ENCODE measurements at places on chromosomes 11 and 22.

DNA sequence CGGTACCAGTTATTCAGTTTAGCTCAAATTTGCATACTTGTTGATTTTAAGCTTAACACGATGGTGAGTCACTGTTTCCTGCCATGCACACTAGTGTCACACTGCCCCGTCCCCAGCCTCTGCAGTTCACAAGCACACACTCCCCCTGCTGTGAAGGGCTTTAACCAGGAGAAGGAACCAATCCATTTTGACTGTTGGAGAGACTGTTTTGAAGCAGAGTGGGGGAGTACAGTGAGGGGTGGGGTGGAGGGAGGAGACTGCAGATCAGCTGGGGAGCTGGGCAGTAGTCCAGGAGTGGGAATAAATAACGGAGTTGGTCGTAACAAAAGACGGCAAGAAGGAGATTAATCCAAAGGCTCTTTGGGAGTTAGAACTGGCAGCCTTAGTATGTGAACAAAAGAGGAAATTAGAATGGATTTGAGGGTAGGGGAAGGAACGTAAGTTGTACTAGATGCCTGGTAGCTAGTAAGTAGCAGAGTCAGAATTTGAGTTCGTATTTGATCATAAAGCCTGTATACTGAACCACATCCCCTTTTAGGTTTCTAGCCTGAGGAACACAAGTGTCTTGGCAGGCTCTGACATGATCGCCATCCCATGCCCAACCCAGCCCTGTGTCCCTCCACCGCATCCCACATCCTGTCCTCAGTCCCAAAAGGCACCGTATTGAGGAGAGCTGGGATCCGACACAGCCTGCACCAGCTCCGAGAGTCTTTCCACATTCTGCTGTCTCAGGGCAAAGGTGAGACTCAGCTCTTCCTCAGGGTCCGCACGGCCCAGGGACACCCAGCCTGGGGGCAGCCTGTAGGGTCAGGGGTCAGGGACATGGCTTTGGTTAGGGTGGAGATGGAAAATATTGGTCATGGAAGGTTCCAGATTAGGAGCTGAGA, 862 bp downstream of the TPP1 start:
- peak; percentile 53 for DNase-seq

DNA sequence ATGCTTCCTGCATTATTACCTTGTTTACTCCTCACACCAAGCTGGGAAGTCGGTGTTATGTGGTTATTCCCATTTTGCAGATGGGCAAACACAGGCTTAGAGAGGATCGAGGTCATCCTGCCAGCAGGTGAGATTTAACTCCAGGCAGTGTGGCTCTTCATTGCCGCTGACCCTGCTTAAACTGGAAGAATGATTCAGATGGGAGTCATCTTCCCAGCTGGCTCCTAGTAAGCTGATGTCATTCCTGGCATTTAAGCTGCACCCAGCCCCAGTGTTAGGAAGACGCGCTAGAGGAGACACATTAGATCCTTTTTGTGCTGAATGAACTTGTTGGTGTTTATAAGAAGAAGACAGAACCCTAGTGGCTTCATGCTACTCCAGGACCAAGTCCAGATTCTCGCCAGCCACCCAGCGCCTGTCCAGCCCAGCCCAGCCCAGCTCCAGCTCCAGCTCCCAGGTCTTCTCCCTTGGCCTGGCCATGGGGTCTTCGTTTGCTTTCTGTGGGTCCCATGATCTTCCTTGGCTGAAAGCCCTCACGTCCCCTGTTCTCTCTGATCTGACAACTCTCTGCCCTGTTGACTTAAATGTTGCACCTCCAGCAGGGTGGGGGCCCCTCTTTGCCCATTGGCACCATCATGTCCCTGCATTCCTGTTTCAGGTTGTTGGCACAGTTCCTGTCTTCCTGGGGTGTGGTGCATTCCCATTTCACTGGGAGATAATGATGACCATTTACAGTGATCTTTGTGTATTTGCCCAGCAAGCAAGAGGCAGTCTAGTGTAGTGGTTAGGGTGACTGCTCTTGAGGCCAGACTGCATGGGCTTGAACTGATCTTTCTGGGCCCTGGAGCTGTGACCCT, 13.6 kb downstream of the PARVB start:
- DNase-seq: no peak

- no peak for DNase-seq
Measured at GRCh38 chr22:42000466-42000865, 1.9 kb downstream of the WBP2NL start.

GRCh38 chr11:16217631-16218030, 138.7 kb downstream of the SOX6 start:
- DNase-seq: no peak

DNA sequence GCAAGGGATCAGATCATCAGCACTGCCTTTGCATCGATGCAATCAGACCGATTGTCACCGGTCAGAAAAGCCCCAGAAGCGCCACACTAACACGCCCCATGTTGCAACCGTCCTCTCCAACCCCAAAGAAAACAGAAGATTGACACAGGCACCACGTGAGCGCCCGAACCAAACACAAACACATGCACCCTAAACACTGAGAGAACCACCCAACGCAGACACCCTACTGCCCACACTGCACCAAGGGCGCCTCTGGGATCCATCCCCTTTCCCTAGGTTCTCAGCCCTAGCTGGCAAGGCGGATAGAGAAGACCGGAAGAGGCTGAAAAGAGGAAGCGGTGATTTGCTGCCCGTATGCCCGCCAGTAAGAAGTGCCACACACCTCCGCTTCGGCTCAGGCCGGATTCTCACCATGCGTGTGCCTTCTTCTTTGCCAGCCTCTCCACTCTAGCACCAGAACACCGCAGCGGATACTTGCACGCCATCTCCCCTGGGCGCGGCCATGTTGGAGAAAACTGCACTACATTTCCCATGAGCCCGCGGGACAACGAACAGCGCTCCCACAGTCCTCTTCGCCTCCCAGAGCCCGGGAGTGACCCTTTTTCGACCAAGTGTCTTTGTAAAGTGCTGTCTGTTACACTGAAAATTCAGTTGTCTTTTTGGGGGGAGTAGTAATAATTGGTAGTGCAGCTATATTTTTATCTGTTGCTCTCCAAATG, at the start of gene ALKBH8:
ALKBH8 (minus strand) TSS at position 517 of the 719 bp plus-strand sequence. CDS start 4,842 bp downstream, outside the sequence.
- peak; percentile 54 for DNase-seq

DNA sequence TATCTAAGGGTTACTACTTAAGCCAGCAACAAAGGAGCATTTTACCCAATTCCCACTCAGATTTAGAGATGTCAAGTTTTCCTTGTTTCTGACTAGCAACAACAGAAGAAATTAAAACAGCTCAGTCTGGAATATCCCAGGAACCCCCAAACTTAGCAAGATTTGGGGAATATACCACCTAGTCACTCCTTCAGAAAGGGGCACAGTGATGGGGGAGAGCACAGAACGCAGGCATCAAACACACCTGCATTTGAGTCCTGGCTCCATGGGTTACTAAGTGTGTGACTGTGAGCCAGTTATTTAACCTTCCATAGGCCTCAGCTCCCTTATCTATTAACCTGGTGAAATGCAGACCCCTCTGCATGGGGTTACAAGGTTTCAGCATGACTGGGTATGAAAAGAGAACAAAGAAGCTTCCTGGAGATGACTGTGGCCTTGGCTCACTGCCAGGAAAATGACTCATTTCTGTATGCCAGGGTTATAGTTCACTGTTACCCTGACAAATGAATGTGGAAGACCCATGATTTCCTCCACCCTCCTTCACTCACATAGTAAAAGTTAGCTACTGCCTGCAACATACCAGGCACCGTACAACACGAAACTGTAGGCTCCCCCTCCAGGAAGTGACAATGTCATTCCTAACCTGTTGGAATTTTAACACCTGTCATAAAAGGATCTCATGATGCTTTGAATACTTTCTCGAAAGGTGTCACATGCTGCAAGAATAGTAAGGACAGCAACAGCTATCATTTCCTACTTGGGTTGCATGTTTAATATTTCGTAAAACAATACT, 79.6 kb downstream of the ME3 start:
- peak; percentile 64 for DNase-seq

- DNase-seq: no peak
Measured at GRCh38 chr11:110491577-110492320, 62.0 kb downstream of the FDX1 start.

DNA sequence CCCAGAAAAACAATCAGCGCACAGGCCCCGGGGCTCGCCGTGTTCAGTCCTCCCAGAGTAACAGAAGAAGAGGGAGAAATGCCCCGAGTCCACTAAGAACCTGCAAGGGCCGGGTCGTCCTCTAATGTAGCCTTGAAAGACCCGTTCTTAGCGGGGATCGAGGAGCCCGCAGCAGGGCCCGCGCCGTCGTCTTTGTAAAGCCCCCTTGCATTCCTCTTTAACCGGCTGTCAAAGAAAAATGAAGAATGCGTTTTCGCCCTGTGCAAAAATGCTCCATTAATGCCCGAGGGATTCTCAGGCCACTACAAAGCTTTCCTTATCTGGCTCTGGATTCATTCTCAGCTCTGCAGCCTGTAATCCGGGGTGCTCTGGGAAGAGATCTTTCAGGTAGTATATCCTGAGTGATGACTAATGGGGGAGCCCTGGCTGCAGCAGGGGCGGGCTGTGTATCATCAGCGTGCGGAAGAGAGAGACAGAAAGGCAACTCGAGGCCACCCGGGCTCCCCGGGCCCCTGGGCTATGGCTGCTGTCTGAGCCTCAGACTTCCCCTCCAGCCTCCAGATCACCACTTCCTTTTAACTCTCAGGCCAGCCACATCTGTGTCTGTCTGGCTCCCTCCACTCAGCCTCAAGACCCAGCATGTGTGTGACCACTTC, 78.2 kb downstream of the FBLN1 start:
- no peak for DNase-seq

GRCh38 chr11:119976805-119977560, 160.9 kb downstream of the TRIM29 start:
- no peak for DNase-seq

- no peak for DNase-seq
Measured at GRCh38 chr11:26649884-26650283, 72.0 kb downstream of the SLC5A12 start.

DNA sequence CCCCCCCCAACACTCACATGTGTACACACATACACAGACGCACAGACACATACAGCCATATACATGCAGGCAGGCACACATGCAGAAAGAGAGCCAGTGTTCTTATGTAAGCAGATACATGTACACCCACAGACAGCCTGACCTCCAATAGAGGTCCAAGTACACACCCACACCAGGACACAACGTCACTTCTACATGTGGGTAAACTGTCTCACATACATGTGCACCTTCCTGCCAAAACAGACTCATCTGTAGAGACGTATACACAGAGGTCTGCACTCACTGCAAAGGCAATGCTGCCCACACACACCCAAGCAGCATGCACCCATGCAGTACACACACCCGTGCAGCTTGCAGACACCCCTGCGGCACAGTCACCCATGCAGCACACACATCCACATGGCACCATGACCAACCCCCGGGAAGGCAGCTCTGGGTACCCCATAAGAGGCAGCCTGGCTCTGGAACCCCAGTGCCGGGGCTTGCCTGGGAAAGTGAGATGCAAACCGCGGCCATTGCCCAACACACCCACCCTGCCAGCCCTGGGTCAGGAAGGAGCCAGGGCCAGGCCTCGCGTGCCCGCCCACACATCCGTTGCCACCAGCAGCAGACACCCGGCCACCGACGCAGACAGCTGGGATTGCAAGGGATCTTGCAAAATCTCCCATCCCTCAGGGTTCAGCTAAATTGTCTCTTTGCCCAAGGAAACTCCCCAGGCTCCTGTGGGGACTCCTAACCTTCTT, 10.1 kb downstream of the CASTOR1 start:
- no peak for DNase-seq

DNA sequence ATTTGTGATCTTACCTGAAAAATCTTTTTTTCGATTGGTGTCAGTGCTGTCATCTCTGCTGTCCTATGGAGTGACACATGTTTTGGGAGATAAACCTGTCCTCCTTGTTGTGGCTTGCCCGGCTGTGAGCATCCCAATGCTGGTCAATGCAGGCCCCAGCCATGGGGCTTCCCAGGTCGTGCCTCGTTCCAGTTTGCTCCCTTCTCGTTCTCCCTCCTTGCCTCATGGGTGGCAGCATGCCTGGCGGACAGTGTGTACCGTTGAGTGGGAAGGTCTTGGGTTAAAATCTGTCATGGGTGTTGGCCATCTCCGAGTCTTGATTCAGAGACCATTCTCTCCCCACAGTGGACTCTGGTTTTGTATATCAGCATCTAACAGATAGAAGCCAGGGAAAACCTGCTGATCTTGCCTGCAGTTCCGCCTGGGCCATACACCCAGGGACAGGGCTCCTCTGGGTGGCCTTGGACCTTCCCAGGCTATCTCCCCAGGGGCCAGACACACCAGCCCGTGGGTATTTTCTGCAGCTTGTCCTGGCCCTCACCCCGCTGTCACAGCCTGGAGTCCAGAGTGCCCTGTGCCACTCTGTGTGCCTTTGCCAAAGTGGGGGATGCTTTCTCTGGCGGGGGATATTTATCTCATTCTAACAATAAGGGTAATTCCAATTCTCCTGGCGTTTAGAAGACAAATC, 208.1 kb downstream of the TBC1D22A start:
- DNase-seq: no peak

- no peak for DNase-seq
Measured at GRCh38 chr11:118497831-118498230, 29.4 kb upstream of the TTC36 start.

GRCh38 chr22:45931042-45931441, 45.9 kb downstream of the WNT7B start:
- DNase-seq: no peak

DNA sequence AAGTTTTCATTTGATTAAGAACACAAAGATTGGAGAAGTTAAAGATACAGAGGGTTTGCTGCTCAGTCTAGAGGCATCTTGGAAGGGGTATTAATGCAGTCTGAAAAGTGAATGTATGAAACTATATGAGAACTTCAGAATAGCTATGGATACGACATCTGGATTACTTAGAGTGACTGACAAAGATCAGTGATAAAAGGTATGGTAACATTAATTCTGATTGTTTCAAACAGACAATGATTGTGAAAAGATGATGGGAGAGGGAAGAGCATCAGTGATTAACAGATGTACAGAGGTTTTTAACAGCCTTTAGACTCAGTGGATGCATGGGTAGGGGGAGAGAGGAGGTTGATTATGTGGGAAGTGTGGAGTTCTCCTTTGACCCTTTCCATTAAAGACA, 919.4 kb upstream of the CNTN5 start:
- DNase-seq: no peak

DNA sequence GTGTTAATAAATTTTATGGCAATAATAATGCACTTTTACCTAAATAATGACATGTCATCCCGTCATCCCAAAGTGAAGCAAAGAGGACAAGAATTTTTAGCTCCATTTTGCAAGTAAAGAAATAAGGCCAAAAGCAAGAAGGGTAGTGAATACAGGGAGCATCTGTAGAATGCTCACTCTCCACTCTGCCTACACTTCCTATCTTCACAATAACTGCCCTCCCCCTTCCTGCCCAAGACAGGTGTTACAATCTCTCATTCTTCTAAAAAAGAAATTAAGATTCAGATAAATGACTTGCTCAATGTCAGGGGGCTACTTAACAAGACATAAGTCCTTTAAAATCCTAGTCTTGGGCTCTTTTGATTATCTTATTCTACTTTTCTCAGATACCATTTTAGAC, 8.9 kb downstream of the RDX start:
- no peak for DNase-seq

GRCh38 chr22:33221568-33221967, 163.4 kb upstream of the SYN3 start:
- no peak for DNase-seq

All from activated CD8-positive, alpha-beta memory T cell treated with anti-CD3 and anti-CD28 coated beads for 4 hours (primary cell).